ENCODE measurements at places on chromosomes 3 and 15. TPM values are rescaled to one million over a fixed set of nuclear protein-coding genes. Genes with fewer than 3 reads are reported as not detected.

SNX33 gene
- polyA plus RNA-seq: 22.4 TPM

FEZF2 gene
- polyA plus RNA-seq: not detected

DNA sequence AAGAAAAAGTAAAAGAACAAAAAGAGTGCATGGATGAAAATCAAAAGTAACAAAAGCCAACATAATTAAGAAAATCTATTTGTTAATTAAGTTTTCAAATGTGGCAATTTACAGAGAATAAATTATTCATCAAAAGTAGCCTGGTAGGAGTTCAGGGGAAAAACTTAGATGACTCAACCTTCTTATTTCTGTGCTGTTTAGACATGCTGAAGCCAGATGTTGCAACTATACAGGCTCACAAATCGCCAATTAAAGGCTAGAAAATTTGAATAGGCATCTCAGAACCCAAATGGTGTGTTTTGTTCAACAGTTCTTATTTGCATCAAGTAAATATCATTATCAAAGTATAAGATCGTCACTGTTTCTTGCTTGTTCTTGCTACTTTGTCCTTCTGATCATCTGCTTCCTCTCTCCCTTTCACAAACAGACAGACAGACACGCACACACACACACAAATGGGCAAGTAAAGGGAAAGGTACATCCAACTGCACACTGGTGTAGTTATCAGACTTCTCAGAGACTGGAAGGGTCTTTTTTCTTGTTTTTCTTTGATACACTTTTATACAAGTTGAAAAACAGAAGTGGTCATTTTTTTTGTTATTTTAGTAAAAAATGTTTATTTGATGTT lies 572.2 kb downstream of the MECOM start:
- DNase-seq: no peak

DNA sequence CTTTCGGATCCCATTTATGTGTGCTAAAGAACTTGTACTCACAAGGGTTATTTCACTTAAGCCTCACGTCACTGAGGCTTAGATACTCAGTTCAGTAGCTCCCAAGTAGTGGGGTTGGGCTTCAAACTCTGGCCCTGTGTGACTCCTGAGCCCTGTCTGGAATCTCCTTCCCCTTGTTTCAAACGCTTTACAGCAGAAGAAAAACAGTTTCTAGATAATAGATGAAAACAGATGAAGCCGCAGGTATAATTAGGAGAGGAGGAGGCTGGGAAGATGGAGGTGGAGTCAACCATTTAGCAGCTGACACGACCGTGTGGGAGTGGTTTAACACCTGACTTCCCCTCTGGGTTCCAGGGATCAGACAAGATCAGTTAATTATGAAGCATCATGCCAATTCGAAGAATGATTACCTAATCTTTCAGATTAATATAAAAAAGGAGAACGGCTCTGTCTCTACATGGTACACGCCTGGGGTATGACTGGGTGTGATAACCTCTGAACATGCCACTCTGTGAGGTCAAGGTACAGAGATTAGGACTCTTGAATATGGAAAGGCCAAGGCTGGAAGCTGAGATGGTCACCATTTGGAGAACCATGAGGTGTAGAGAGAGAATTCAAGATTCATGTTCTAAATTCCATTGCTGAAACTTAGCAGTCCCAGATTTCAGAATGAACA lies 31.1 kb downstream of the TPM1 start:
- DNase-seq: no peak

DNA sequence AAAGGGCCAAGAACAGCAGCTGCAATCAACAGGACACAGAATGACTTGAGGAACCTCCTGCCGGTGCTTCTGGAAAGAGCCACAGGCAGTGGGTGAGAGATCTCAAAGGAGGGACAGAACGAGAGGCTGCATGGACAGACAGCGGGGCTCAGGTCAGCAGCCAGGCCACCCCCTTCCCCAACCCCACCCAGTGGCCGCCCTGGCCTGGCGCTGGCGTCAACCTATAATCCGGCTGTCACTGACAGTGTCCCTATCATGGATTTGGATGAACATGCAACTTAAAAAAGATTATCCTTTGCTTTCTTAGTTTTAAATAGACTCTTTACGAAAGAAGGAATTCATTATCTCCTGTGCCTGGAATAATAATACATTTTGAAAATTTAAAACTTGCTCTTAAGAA lies 54.1 kb downstream of the TRPM1 start:
- no peak for DNase-seq

GRCh38 chr3:172164620-172165362 lies 125.4 kb downstream of the FNDC3B start:
- DNase-seq: no peak

DNA sequence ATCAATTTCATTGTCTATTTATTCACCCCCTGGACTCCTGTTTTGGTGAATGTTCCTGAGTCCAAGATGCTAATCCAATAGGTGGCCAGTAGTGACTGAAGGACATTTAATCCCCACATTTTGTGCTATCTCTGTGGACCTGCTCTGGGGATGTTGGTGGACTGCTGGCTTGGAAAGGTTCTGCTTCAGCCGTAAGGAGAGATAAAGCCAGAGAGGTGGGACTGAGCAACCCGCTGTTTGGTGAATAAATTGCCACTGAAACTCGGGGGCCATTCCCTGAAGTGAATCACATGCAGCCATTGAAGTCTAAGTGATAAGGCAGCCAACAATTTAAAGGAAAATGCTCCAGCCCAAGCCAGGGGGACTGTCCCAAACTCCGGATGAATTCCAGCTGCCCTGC lies 1.6 kb upstream of the ABHD6 start:
- no peak for DNase-seq

GRCh38 chr3:72633121-72633520 lies 215.1 kb downstream of the SHQ1 start:
- no peak for DNase-seq

DNA sequence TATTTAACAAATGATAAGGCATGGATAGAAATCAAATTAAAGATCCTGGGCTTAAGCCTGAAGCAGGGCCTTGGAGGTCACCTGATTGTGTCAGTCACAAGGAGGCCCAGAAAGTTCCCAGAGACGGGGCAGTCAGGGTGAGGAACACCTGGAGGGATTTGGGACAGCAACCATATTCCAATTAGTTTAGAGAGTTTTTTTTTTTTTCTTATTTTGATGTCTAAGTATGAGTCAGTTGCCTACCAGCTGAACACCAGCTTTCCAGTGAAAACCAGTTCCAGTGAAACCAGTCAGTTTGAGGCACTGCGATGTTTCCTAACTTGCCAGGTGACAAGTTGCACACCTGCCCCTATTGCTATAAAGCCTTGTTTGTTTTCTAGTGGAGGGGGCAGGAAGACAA lies 350.7 kb upstream of the AZI2 start:
- DNase-seq: no peak

- no peak for DNase-seq
These were observed 26.7 kb upstream of the TMEM158 start for GRCh38 chr3:45252826-45253225.

DNA sequence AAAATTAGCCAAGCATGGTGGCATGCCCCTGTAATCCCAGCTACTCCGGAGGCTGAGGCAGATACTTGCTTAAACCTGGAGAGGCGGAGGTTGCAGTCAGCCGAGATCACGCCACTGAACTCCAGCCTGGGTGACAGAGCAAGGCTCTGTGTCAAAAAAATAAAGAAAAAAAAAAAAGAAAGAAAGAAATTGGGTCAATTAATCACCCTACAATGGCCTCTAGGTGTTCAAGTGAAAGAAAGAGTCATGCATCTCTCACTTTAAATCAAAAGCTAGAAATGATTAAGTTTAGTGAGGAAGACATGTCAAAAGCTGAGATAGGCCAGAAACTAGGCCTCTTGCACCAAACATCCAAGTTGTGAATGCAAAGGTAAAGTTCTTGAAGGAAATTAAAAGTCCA lies 44.9 kb upstream of the GSK3B start:
- no peak for DNase-seq

GRCh38 chr3:123318374-123318773 lies 116.6 kb downstream of the SEC22A start:
- no peak for DNase-seq
